Non-pigmented ciliary epithelial cell (primary cell): ENCODE measurements at places on chromosomes 1 and 21.

- no peak for DNase-seq
Measured at GRCh38 chr1:110205591-110206155, 4.4 kb upstream of the KCNC4 start.

DNA sequence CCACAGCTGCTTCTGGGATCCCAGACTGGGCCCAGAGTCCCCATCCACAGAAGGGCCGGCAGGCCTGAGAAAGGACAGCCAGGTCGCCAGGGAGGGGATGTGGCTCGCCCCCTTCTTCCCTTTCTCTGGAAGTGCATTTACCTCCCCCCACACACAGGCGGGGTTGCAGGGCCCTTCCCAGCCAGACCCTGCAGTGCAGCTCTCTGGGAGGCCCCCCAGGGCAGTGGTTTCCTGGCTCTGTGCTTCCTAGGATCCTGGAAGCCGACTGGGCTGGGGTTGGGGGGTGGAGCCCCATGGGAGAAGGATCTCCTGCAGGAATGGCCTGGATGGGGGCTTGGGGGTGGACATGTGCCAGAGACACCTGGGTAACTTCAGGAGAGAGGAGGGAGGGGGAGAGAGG, 4.2 kb upstream of the COL6A1 start:
- no peak for DNase-seq

GRCh38 chr1:45306905-45307304, 19.8 kb upstream of the HPDL start:
- no peak for DNase-seq

- DNase-seq = peak; percentile 28
Measured at GRCh38 chr1:217029281-217030157, 306.3 kb upstream of the ESRRG start.

DNA sequence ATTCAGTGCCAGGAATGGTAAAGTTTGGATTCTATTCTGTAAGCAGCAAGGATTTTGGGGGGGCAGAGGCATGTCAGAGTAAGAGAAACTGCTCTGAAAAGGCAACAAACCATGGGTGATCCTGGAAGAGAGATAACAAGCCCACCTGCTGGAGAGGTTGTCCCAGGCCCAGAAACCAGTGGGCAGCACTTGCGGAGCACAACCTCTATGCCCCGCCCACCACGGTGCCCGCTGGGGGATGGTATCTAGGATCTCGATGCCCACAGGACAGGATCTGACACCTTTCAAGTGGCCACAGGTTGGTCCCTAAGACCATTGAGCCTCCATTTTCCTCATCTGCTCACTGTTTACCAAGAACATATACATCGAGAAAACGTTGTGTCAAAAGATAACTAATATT, 20.3 kb upstream of the MUL1 start:
- DNase-seq = no peak

GRCh38 chr1:209670441-209671082, 4.7 kb upstream of the G0S2 start:
- no peak for DNase-seq

- no peak for DNase-seq
Measured at GRCh38 chr1:69271587-69272125, 296.1 kb upstream of the LRRC7 start.

DNA sequence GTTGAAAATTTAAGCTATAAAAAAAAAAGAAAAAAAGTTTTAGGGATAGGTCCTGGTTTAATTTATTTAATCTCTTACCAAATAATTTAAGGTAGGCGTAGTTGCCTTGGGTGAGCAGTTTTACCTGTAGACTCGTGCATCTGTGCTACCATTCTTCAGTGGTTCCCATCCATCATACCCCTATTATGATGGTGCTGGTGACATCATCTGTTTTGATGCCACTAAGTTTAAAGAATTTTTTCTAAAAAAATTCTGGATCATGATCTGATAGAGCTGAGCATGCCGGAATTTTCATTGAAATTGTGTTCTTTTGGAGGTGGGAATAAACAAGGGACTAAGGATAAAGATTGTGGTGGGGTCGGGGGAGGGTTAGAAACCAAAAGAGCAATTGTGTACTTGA, 15.7 kb downstream of the LAMC1 start:
- DNase-seq = no peak

- DNase-seq = no peak
Measured at GRCh38 chr21:37159053-37159776, 86.2 kb downstream of the TTC3 start.

DNA sequence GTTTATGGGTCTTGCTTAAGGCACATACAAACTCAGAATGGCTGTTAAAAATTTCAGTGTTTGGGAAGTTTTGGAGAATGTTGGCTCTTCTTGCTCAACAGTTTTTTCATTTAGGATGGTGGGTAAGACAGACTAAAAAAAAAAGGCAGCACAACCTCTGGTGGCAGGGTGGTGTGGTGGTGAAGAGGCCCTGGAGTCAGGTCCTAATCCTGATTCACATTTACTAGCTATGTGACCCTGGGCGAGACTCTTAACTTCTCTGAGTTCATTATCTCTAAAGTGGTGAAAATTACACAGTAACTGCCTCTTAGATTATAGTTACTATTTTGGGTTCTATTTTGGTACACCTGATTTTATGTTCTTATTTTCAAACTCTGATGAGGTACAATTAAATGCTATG, 11.6 kb downstream of the UAP1 start:
- no peak for DNase-seq

DNA sequence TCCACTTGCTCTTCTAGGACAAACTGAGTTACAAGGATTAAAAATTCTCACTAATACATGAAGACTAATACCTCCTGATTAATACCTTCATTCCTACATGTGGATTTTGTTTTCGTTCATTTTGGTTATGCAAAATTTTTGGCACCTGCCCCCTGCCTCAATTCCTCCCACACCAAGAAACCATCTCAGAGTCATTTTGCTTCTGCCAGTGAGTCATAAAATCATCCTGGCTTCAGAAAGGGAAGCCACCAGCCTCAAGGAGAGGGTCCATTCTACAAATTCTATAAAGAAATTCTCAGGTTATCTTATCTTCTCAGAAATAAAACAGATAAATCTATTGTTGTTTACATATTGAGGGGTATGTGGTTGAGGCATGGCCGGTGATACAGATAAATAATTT, 103.2 kb upstream of the COA6 start:
- no peak for DNase-seq

DNA sequence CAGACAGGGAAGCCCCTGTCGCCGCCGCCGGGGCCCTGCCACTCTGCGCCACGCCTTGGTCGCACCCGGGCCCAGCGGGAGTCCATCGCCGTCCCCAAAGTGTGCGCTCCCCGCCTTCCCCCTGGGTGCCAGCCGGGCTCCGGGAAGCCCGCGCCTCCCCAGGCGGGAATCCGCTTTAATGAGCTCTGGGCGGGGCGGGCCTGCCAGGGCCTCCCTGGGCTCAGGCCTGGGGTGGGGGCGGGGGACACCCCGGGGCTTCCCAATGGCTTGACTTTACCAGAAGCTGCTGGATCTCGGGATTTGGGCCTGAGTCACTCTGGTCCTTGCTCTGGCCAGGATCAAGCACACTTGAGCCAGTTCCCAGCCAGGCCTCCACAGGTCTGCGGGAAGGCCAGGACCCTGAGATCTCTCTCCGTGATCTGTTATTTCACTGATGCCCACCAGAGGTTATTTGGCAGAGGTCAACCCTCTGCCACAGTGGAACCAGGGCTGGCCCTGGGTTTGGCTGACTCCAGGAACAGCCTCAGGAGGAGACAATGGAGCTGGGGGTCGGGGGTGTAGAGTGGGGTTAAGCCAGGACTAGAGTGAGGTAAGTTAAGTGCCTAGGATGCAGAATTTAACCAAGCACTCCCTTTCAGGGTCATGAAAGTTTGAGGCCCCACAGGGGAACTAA, 178.4 kb upstream of the EDN2 start:
- no peak for DNase-seq

DNA sequence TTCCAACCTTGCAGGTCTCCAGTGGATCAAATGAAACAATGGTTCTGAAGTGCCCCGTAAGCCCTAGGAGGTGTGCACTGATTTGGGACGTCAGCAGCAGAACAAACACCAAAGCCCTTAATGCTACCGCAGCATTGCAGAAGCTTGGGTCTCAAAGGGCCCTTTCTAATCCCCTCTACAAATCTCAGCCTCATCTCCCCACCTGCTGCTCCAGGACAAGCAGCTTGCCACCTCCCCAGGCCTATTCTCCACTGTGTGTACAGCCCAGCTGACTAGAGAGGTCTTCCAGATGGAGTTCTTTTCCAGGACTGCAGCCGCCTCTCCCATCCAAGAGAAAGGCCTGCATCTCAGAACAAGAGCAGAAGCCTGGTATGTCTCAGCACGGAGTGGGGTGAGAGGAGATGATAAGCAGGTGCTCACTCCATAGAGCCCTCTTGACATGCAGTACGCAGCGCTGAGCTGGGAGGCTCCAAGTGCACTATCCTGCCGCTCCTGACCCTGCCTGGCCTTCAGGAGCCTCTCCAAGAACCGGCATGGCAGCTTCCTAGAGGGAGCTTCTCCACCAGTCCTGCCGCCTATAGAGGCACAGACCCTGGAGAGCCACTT, 46.3 kb downstream of the MRPL37 start:
- no peak for DNase-seq

DNA sequence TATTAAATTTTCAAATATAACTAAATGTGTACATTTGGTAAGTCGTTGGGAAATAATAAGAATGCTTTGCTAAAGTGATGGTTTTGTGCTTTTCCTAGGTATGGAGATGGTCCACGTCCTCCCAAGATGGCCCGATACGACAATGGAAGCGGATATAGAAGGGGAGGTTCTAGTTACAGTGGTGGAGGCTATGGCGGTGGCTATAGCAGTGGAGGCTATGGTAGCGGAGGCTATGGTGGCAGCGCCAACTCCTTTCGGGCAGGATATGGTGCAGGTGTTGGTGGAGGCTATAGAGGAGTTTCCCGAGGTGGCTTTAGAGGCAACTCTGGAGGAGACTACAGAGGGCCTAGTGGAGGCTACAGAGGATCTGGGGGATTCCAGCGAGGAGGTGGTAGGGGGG, 47.8 kb downstream of the DHX9 start:
- DNase-seq = no peak

- DNase-seq = no peak
Measured at GRCh38 chr1:5949761-5950100, 42.5 kb downstream of the NPHP4 start.

GRCh38 chr1:215636258-215636965, 69.3 kb downstream of the KCTD3 start:
- no peak for DNase-seq

DNA sequence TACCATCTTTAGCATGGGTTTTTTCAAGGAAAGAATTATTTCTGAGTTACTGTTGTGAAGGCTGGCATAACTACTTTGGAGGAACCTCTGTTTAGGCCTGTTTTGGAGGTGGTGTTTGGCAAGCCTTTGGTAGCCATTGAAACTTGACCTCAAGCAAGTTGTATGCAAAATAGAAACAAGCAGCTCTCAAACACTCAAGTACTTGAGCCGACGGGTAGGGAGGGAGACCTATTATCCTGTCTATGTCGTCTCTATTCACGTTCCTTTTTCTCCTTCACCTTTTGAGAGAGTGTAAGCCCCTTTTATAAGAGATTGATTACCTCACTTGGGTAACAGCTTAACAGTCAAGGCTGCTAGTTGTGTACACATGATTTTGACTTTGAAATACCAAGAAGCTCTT, 878.3 kb upstream of the CXADR start:
- DNase-seq = no peak

DNA sequence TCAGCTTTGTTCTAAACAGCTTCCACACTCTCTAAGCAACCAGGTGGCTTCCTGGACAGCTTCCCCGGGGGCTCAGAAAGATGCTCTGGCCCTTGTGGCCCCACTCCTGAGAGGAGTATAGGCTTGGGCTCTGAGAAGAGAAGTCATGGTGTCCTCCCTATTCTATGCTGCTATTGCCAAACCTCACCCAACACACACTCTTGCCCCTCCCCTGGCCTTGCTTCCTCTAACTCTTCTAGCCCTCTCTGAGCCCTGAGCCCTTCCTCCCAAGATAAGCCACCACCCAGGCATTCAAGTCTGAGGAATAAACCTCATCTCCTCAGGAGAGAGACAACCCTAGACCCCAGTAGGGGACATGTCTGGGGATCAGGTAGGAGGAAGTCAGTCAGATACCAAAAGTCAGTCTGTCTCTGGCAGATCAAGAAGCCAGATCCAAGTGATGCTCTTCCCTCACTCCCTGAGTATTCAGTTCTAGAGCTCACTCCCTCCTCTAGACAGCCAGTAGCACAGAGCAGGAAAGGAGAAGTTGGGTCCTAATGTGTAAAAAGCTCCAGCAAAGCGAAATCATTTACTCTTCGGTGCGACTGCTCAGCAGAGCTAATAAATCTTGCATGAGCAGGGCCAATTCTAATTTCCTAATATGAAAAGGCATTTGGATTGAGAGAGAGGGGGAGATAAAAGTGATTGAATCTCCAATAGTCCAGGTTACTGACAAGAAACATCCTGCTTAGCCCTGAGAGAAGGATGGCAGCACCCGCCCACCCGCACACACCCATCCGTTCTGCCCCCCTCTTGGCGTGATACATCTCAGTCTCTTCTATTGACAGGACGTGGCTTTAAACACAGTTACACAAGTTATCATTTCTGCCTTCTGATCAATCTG, 50.5 kb downstream of the DMAP1 start:
- no peak for DNase-seq

DNA sequence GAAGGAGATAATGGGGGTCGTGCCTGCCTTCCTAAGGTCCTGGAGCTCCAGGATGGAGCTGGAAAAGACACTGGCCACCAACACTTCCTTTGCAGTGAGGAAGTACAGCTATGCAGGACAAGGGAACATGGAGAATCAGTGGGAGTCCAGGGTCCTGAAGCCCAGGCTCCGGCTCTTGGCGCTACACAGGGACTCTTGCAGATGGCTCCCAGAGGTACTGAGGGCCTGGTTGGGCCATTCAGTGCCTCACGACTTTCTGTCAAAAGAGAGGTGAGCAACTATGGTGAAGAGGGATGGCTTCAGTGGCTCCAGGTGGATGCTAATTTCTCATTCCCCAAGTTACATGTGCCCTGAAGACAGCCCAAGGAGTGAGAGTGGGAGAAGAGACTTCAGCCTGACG, 1.8 kb upstream of the ETNK2 start:
- DNase-seq = no peak
